ENCODE measurements at places on chromosomes 5 and 9. TPM values are rescaled to one million over a fixed set of nuclear protein-coding genes. Genes with fewer than 3 reads are reported as not detected.

The SUB1 gene
- total RNA-seq, result 326 TPM

The GABRA1 gene
- not detected for total RNA-seq

The DMRTA1 gene
- total RNA-seq, result 6.0 TPM

The NUTM2F gene
- not detected for total RNA-seq

DNA sequence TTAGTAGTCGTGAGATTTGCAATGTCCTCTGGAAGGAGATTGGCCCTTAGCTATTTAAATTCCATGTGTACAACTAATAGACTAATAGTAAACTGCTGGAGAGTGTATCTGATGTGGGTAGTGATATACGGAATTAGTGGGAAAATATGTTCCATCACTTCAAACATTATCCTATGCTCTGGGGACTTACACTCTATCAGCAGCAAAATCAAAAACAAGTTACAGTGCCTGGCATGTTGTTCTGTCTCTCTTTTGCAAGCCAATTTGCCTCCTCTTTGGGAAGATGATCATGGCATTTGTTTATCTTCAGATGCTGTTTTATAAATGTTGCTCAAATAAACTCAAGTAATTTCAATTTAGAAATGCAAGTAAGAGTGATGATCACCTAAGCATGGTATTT is 311.9 kb upstream of the ACO1 start:
- DNase-seq, result no peak

- no peak for DNase-seq
These were observed 279.5 kb downstream of the IRX1 start for GRCh38 chr5:3875144-3875543.

- no peak for DNase-seq
These were observed 217.9 kb downstream of the ATPSCKMT start for GRCh38 chr5:10031817-10032216.

DNA sequence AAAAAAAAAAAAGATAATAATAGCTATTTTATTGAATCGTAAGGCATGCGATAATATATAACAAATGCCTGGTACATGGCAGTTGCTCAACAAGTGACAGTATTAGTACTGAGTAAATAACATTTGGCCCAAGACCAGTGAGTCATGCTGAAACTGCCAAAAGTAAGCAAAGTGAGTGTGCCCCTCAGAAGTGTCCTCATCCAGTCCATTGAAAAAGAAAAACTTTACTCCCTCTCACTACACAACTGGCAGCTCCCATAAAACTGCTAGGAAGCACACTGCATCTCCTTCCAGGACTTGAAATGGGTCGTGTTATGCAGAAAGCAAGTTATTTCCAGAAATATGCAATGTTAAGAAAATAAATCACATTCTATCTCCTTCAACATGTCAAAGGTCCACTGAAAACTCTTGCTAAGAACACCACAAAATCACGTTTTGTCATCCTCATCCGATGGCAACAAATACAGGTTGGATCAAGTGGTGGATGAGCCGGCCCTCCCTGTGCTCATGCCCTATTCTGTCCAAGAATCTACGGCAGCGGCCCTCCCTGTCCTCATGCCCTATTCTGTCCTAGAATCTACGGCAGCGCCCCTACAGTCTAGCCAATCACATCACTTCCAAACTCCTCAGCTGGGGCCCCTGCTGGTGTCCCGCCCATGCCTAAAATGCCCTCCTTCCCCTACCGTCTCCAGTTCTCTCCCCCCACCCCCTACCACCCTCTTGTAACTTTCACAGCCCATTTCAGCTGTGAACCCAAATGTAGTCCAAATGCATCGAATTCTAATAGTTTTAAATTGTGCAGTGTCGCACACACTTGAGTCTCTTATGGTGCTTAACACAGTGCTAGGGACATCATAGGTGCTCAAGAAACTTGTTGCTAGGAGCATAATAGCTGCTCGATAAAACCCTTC is 12.5 kb downstream of the PTCH1 start:
- peak; percentile 29 for DNase-seq

DNA sequence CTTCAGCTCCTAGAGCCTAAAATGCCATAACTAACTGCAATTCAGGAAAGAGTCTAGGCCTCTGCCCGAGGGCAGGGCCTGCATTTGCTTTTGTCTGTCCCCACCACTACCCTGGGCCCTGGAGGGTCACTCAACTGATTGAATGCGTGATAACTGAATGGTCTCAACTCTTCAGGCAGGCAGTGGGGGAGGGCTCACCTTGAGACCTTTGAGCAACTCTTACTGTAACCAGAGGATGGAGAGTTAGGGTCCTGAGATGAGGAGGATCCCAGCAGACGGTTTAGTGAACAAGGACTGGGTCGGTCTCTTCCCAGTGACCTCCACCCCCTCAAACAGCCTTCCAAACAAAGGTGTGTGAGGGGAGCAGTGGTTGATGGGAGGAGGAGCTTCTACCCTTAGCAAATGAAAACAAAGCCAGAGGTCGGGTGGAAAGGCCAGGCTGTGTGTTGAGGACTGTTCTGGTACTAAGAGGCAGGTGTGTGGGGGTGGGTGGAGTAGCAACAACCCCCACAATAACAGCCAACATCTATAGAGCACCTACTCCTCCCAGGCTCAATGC is 59.4 kb downstream of the CXXC5 start:
- no peak for DNase-seq

DNA sequence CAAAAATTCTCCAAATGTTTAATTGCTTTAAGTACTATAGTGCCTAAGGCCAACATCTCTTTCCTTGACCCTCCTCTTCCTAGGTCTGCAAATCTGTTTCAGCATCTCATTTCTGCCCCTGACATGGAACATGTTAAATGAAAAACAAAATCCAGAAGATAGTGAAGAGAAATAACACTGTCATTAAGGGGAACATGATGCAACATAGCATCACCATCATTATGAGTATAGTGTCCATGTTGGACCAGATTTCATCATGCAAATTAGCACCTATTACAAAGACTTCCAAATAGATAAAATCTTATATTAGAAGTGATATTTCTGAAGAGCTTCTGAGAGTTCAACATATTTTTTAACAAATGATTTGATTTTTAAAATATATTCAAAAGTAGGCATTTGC is 375.2 kb downstream of the PTPRD start:
- no peak for DNase-seq

DNA sequence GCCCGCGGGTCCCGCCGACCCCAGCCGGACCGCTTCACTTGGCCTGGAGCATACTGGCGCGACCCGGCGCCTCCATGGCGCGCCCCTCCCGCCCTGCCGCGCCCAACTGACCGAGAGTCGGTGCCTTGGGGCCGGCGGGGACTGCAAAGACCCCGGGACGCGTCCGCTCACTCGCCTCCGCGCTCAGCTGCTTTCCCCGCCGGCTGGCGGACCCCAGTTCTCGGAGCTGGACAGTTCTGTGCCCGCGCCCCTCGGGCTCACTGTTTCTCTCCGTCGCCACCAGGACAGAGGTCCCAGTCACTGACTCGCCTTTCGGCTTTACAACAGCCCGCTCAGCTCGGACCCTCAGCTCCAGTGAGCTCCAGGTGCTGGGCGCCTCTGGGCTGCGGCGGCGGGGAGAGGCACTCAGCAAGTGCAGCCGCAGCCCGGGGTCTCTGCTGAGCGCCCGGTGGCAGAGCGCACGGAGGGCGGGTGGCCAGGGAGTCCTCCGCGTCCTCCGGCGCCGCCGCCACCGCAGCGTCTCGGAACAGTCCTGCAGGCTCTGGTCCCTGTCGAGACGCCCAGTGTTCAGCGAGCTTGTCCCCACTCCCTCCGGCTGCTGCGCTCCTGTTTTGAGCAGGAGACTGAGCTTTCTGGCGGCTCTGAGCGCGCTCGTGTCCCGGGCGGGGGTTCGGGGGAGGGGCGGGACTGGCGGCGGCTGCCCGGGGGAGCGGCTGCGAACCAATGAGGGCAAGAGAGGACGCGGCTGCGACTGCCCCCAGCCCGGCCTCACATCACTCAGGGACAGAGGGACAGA is at the start of gene SMIM32:
SMIM32 (minus strand) TSS at position 637 of the 796 bp plus-strand sequence. CDS start 638 bp downstream, outside the sequence.
- DNase-seq, result peak; percentile 29

DNA sequence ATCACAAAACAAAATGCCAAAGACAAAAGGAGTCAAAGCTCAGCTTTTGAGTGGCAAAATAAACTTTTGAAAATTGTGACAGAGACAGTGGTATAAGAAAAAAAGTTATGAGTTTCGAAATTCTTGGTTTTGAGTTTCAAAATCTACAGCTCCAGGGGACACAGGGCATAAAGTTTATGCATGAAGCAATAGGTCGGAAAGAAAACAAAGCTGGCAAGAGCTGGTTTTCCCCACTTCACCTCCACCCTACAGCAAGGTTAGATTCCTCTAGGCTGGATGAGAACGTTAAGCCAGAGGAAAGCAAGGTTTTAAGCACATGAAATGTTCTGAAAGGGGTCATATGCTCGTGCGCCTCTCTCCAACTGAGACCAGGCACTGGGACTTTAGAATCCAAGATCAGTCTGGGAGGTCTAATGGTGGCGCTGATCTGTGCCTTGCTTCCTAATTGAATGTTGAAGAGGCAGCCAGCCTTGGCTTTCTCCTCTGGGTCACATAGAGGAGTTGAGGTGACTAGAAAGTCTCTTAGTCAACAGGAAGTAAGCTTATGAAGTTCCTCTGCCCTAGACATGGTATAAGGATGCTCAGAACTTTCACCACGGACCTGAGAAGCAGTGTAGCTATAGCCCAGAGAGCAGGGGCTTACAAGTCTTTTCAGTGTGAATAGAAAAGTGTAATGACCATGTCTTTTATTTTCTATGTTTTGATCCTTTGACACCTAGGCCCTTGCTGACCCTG is 167.7 kb upstream of the DMAC1 start:
- no peak for DNase-seq

- no peak for DNase-seq
These were observed 29.6 kb upstream of the KCNMB1 start for GRCh38 chr5:170418736-170419135.

DNA sequence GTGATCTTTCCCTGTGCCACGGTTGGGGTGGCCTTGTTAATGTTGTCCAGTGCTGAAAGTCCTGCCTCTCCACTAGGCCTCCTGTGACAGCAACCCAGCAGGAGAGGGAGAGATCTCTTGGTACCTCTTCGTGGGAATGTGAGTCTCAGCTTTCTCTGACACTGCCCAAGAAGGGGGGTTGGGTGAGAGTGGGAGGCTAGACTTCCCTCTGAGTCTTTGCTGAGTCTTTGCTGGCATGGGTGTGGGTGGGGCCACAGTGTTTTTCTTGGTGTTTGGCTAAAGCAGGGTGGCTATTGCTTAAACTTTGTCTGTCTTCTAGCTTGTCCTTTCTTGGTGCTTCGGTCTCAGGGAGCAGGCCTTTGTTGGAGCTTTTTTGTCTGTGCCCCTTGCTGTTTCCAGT is 145.6 kb downstream of the GNA14 start:
- no peak for DNase-seq

GRCh38 chr9:88596376-88596775 is 61.4 kb downstream of the NXNL2 start:
- no peak for DNase-seq

- DNase-seq, result peak; percentile 99
These were observed 84.9 kb downstream of the ZNF608 start for GRCh38 chr5:124661317-124662141.

Measured in Caki2 (cell line).